ENCODE measurements at places on chromosomes 5 and 9. TPM values are rescaled to one million over a fixed set of nuclear protein-coding genes. Genes with fewer than 3 reads are reported as not detected.

Gene SPINK5
- total RNA-seq: 3.4 TPM

Gene DDX4
- 0.57 TPM for total RNA-seq

Gene NPR3
- total RNA-seq: 4.9 TPM

Gene SHOC1
- under 0.01 TPM for total RNA-seq

DNA sequence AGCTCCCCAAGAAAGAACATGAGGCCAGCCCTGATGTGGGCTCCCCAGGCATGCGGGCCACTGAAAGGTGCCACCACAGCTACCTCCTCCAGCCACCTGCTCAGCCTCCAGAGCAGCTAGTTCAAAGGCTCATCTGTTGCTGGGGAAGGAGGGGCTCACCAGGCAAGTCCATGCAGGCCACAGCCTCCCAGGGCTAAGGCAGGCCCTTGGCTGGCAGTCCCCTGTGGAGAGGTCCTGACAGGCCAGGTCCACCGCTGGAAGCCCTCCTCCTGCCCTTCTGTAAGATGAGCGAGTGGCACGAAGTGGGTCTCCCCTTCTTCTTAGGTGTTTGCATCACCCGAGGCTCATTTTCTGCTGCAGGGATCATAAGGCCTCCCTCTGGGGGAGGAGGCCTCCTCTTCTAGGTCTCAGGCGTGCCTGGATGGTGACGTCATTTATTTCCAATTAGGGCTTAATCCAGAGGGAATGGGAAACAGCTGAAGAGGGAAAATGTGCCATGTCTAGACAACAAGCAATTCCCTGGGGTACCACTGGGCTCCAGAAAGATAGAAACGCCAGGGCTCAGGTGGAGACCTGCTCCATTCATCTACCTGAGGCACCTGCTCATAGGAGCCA, 91.6 kb downstream of the CFAP90 start:
- DNase-seq: no peak

DNA sequence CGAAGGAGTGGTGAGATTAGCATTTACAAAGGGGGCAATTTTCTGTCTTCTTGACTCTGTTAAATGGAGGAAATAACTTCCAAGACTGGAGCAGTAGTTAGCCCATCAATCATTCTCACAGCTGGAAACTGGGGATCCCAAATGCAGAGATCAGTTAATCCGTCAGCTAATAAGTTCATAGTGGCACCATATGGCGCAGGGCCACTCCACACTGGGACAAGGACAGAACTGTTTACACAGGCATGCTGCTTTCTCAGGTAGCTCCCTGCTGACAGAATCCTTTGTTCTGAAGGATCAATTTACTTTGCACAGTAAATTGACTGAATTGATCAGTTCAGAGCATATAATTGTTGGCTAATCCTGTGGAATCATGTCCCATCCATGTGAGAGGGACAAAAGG, 395.7 kb downstream of the TMEM161B start:
- no peak for DNase-seq

DNA sequence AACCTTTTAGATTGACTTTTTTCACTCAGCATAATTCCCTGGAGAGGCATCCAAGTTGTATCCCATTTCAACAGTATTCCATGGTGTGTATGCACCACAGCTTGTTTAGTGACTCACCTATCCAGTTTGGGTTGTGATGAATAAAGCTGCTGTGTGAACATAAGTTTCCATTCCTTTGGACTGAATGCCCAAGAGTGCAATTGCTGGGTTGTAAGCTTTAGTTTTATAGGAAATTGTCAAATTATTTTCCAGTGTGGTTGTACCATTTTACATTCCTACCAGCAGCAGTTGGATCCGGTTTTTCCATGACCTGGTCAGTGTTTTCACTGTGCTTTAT, 60.9 kb upstream of the TMED7 start:
- DNase-seq: no peak

DNA sequence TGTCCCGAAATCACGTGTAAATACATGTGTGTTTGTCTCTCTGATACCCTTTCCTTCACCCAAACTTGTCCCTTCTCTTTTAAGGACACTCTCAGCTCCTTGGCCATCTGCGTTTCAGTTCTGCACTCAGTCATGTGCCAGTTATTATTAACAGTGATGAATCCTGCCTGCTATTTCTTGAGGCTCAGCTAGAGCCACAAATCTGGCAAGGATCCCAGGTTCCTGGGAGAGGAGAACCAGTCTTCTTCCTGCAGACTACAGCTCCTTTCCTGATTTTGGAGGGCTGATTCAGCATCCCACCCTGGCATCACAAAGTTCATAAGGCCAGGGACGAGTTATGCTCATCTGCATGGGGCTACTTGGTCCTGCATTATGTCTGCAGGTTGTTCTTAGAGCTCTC, 5.6 kb downstream of the MAMDC2 start:
- no peak for DNase-seq

DNA sequence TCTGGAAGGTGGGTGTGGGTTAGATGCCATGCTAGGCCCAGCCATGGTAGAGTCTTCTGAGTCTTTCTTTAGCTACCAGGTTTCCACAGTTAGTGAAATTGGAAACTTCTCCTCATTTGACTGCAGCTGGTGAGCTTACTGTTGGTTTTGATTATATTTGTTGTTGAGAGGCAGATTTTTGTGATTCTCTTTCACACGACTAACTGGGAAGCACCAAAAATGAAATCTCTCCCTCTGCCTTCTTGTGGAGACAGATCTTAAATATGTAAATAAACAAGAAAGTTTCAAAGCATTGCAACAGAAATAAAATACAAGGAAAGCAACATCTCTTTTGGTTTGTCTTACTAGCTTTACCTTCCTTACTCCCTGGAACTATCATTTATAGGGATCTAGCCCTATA, 122.2 kb downstream of the CEMIP2 start:
- no peak for DNase-seq

- no peak for DNase-seq
These were observed 16.0 kb upstream of the SARDH start for GRCh38 chr9:133754187-133754586.

DNA sequence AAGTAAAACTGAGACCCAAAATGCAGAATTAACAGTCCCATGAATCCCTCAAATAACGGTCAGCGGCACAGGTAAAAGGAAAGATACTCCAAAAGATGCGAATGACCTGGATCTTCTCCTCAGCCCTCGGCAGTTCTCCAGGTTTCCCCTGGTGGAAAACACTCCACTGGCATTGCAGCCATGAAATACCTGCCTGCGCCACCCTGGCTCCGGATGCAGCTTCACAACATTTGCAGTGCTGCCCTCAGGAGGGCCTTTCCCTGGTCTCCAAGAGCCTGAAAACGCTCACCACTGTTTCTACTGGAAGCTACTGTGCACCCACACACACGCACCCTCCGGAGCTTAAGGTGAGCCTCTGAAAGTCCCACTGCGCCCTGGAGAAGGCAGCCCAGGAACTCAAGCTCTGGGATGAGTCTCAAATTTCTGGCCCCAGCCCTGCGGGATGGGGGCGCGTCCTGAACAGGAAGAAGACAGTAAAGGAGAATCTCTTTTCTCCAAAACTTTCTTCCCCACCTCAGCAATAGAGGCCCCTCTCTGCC, 612 bp downstream of the UGT3A2 start:
- no peak for DNase-seq

DNA sequence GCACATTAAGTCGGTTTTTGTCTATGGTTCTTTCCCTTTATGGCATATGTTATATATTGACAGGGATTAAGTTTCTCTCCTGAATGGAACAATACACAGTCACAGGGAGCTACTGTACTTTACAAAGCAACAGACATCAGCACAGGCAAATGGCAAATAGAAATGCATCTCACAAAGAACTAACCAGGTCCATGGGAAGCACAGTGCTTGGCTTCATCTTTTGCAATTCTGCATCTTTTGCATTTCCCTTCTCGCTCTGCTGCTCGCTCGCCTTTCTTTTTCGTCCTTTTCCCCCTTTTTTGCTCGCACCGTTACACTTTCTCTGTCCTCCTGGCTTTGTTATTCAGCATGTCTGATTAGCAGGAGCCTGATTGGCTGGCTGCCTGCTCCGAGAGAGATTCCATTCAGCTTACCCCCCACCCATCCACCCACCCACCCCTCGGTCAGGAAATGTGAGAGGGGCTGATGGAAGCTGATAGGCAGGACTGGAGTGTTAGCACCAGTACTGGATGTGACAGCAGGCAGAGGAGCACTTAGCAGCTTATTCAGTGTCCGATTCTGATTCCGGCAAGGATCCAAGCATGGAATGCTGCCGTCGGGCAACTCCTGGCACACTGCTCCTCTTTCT, at the start of gene ADAMTSL1:
TSS of gene ADAMTSL1 (plus strand) at position 502 of the 628 bp plus-strand sequence. CDS start at position 582, 80 bp downstream.
- no peak for DNase-seq

GRCh38 chr5:156543348-156544145, 216.6 kb downstream of the SGCD start:
- no peak for DNase-seq

DNA sequence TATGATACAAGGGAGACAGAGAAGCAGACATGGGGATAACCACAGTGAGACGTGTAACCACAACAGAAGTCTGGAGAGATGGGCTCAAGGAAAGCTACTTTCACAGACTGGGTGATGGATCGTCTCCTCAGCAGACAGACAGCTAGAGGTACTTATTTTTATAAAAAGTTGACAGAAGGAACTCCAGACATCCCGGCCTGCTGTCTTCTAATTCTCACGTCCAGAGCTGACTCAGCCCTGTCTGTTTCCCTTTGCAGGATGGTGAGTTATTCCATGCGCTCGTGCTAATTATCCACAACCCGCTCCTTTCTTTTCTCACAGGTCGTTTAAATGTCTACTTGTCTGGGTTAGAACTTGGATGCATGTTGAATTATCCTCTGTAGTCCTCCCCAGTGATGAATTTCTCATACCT, 304.5 kb downstream of the CWC27 start:
- DNase-seq: no peak

GRCh38 chr5:88552426-88552825, 283.8 kb upstream of the TMEM161B start:
- DNase-seq: no peak

- no peak for DNase-seq
These were observed 481.6 kb downstream of the SPATA31A7 start for GRCh38 chr9:61671276-61671973.

DNA sequence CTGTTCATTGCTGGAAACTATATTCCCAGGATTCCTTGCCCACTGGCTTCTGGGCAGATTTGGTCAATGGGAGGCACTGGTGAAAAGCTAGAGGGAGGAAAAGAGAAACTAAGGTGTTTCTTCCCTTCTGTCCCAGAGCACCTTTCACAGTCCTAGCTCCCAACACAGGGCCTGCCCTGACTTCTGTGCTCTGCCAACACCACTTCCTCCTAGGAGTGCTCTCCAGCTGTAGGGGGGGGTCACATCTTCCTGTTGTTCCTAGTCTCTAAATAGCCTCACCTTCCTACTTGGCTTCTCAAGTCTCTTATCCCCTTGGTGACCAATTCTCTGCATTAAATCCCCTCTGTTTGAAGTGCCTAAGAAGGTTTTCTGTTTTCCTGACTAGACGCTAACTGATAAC, 115.4 kb downstream of the ADRB2 start:
- no peak for DNase-seq

DNA sequence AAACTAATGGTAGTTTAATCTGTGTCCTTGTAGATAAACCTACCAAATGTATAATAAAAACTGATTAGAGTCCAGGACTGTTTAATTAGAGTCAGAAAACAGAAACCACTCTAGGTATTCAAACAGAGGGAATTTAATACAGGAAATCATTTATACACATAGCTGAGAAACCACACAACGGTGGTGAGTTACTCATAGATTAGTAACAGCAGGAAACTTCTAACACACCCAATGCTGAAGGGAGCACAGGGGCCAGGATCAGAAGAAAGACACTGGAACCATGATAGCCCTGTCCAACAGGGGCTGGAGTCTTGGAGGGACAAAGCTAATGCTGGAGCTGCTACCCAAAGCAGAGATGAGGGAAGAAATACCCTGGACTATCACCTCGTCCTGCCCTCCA, 321.0 kb downstream of the ACTL7B start:
- DNase-seq: no peak

DNA sequence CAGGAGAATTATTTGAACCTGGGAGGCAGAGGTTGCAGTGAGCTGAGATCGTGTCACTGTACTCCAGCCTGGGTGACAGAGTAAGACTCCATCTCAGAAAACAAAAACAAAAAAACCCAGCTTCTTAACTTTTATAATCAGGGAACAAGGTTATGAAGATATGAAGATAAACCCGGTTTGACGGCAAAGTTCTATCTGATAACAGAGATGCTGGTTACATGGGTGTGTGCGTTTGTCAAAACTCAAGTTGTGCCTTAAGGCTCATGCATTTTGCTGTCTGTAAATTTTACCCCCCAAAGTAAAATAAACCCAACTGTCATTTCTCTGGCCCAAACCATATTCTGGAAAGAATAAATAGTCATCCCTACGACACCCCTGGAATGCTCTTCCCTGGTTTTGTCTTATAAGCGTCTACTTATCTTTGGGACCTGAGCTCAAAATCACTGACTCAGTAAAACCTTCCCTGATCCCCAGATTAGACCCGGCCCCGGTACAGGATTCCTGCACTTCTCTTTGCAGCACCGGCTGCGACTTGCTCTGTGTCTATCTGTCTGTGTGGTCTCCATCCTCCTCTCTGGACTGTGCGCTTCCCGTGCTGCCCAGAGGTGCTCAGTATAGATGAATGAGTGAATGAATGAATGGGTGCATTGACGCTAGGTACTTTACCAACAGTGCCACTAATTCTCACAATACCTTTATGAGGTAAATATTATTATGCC, 172.2 kb downstream of the DAB2IP start:
- no peak for DNase-seq

Measured in thymus (tissue), 14 donors.